MCF 10A (cell line): ENCODE measurements at places on chromosomes 16 and 17.

GRCh38 chr17:49315551-49316257 is 46.3 kb downstream of the ZNF652 start:
- H3K27ac ChIP-seq: no peak overlapping the region
- H3K4me1 ChIP-seq: peaks cover 17% of the 10 kb centered on the region
- H3K36me3 ChIP-seq: peaks cover 19% of the 10 kb centered on the region
- no peaks in the 10 kb centered on the region for H3K27me3 ChIP-seq

- H3K36me3 ChIP-seq: no peaks in the 10 kb centered on the region
- DNase-seq: no peak
- no peak overlapping the region for H3K4me3 ChIP-seq
- H3K4me1 ChIP-seq: peaks cover 10% of the 10 kb centered on the region
- H3K27me3 ChIP-seq: peaks cover 19% of the 10 kb centered on the region
These were observed 44.1 kb upstream of the ACSF3 start for GRCh38 chr16:89049484-89050118.

DNA sequence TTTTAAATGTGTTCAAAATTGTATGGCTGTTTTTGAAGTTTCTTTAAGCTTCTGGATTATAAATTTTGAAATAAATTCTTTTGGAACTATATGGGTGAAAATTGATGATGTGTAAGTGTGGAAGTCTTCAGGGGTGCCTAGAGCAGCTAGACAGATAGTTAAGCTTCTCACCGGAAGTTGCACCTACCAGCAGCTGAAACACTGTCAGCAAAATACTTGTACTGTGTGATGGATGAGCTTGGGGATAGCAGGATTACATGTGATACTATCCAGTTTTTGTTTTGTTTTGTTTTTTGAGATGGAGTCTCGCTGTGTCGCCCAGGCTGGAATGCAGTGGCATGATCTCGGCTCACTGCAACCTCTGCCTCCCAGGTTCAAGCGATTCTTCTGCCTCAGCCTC is 19.7 kb downstream of the RBL2 start:
- H3K27me3 ChIP-seq: no peaks in the 10 kb centered on the region
- no peak for DNase-seq
- no peak overlapping the region for H3K27ac ChIP-seq
- peaks cover 71% of the 10 kb centered on the region for H3K36me3 ChIP-seq

DNA sequence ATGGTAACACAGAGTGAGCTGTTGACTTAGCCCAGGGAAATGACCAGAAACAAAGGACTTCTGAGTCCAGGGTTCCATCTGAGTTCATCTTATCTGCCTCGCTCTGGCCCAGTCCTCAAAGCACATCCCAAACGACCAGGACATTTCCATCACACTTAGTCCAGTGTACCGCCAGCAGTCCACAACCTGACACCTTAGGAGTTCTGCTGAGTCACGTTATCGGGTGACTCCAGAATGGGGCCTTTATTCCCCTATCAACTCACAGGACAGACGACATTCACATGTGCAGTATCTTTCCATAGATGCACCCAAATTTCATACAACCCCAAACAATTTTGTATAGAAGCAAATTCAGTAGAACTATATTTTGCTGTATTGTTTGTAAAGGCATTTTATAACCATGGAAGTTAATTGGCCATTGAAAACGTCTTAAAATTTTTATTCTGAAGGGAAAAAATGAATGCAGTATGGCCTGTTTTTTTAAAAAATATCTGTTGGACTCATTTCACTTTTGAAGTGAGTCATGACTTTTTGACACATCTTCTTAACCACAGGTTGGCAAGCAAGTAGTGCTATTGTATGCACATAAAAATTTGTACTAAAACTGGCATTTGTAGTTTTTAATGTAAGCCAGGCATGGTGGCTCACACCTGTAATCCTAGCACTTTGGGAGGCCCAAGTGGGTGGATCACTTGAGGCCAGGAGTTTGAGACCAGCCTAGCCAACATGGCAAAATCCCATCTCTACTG is 46.3 kb downstream of the ZNF18 start:
- H3K27ac ChIP-seq: no peak overlapping the region
- peaks cover 19% of the 10 kb centered on the region for H3K4me1 ChIP-seq
- H3K4me3 ChIP-seq: no peak overlapping the region
- no peaks in the 10 kb centered on the region for H3K27me3 ChIP-seq

- no peaks in the 10 kb centered on the region for H3K36me3 ChIP-seq
- peaks cover 41% of the 10 kb centered on the region for H3K4me1 ChIP-seq
- no peaks in the 10 kb centered on the region for H3K27me3 ChIP-seq
These were observed 60.6 kb downstream of the SCNN1B start for GRCh38 chr16:23362460-23363317.

GRCh38 chr16:57884655-57885133 is 82.4 kb upstream of the KIFC3 start:
- no peak for DNase-seq
- H3K36me3 ChIP-seq: no peaks in the 10 kb centered on the region
- no peaks in the 10 kb centered on the region for H3K4me1 ChIP-seq
- H3K27me3 ChIP-seq: peaks cover 50% of the 10 kb centered on the region

DNA sequence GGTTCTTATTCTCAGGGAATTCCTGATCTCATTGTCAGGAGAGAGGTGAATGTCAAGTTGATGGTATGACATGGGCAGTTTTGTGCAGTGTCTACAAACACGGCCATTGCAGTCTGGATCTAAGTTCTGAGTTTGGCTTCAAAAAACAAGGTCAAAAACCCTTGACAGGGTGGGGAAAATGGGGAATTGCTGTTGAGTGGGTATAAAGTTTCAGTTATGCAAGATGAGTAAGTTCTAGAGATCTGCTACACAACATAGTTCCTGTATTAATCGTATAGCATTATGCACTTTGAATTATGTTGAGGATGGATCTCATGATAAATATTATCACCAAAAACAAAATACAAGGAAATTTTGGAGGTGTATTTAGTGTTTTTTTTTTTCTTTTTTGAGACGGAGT is 36.6 kb upstream of the CARMIL2 start:
- DNase-seq: no peak
- H3K27me3 ChIP-seq: no peaks in the 10 kb centered on the region
- no peaks in the 10 kb centered on the region for H3K4me1 ChIP-seq
- H3K27ac ChIP-seq: no peak overlapping the region
- peaks cover 24% of the 10 kb centered on the region for H3K36me3 ChIP-seq
- H3K4me3 ChIP-seq: no peak overlapping the region

- DNase-seq: no peak
- peaks cover 21% of the 10 kb centered on the region for H3K27me3 ChIP-seq
- no peak overlapping the region for H3K4me3 ChIP-seq
- no peaks in the 10 kb centered on the region for H3K36me3 ChIP-seq
These were observed 610 bp downstream of the PIK3R5 start for GRCh38 chr17:8964801-8965393.

DNA sequence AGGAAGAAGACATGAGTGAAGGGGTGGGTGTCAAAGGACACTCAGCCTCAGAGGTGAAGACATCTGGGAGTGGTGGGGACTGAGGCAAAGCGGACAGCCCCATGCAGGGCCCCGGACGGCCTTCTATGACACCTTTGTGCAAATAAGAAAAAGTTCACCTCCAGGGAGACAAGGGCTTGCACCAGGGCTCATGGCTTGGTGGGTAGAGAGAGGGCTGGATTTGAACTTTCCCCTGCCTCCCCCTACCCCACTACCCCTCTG is 30.5 kb downstream of the LRRC75A start:
- no peak overlapping the region for H3K4me3 ChIP-seq
- no peaks in the 10 kb centered on the region for H3K27me3 ChIP-seq
- H3K27ac ChIP-seq: no peak overlapping the region
- H3K36me3 ChIP-seq: peaks cover 19% of the 10 kb centered on the region
- no peak for DNase-seq

GRCh38 chr16:2751577-2752034 is 832 bp upstream of the SRRM2 start:
- H3K36me3 ChIP-seq: peaks cover 52% of the 10 kb centered on the region
- peak overlapping the region; percentile 89 for H3K4me3 ChIP-seq
- H3K27ac ChIP-seq: peak overlapping the region; percentile 99
- H3K27me3 ChIP-seq: no peaks in the 10 kb centered on the region
- peaks cover 29% of the 10 kb centered on the region for H3K4me1 ChIP-seq
- no peak for DNase-seq

DNA sequence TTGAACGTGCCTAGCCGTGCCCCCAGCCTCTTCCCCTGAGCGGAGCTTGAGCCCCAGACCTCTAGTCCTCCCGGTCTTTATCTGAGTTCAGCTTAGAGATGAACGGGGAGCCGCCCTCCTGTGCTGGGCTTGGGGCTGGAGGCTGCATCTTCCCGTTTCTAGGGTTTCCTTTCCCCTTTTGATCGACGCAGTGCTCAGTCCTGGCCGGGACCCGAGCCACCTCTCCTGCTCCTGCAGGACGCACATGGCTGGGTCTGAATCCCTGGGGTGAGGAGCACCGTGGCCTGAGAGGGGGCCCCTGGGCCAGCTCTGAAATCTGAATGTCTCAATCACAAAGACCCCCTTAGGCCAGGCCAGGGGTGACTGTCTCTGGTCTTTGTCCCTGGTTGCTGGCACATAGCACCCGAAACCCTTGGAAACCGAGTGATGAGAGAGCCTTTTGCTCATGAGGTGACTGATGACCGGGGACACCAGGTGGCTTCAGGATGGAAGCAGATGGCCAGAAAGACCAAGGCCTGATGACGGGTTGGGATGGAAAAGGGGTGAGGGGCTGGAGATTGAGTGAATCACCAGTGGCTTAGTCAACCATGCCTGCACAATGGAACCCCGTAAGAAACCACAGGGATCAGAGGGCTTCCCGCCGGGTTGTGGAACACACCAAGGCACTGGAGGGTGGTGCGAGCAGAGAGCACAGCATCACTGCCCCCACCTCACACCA is 724 bp downstream of the GAA start:
- H3K36me3 ChIP-seq: no peaks in the 10 kb centered on the region
- H3K27ac ChIP-seq: peak overlapping the region; percentile 49
- H3K4me1 ChIP-seq: peaks cover 18% of the 10 kb centered on the region

DNA sequence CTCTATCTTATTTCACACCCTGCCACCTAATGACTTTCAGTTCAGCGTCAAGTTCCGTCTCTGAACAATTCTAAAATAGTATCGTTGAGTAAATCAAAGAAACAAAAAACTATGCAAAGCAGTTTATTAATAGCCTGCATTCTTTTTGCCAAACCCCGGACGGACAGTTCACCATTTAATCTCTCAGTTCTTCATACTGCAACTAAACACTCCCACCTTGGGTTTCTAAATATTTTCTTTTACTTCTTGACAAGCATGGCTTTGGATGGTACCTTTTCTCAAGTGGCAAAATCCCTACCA is 1.2 kb downstream of the MYH11 start:
- H3K27ac ChIP-seq: no peak overlapping the region
- peaks cover 49% of the 10 kb centered on the region for H3K27me3 ChIP-seq
- H3K4me1 ChIP-seq: peaks cover 7% of the 10 kb centered on the region

DNA sequence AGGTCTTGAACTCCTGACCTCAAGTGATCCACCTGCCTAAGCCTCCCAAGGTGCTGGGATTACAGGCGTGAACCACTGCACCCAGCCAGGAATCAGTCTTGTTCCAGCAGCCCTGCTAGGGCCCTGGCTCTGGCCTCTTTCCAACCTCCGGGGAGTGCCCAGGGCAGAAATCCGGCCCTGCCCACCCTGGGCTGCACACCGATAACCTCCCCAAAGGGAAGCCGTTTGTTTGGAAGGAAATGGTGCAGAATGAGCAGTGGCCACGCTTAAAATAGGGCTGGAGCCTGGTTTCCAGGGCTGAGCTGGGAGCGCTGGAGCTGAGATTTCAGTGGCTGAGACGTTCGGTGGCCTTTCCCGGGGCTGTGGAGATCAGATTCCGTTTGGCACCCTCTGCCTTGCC is 17.8 kb upstream of the EMP2 start:
- H3K4me3 ChIP-seq: no peak overlapping the region
- no peak for DNase-seq

DNA sequence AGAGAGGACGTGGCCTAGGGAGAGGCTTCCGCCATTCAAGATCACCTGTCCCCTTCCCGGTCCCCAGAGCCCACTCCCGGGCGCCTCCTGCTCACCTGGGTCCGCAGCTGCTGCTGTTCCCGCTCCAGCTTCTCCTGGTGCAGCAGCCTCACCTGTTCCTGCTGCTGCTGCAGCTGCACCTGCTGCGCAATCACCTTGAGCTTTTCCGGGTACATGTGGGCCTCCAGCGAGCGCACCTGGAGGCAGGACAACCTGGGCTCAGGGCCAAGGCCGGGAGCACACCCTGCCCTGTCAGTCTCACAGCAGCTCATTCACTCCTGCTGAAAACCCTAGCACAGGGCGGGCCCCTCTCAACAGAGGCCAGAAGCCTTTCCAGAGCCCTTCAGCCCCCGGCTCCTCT is 12.5 kb downstream of the TFAP4 start:
- no peak overlapping the region for H3K27ac ChIP-seq
- no peak overlapping the region for H3K4me3 ChIP-seq
- peaks cover 5% of the 10 kb centered on the region for H3K4me1 ChIP-seq
- no peaks in the 10 kb centered on the region for H3K27me3 ChIP-seq
- peaks cover 67% of the 10 kb centered on the region for H3K36me3 ChIP-seq
- DNase-seq: peak; percentile 63

- no peak overlapping the region for H3K27ac ChIP-seq
- H3K4me3 ChIP-seq: no peak overlapping the region
- H3K36me3 ChIP-seq: no peaks in the 10 kb centered on the region
- DNase-seq: no peak
- no peaks in the 10 kb centered on the region for H3K4me1 ChIP-seq
These were observed 1.6 kb downstream of the MPO start for GRCh38 chr17:58279016-58279711.

DNA sequence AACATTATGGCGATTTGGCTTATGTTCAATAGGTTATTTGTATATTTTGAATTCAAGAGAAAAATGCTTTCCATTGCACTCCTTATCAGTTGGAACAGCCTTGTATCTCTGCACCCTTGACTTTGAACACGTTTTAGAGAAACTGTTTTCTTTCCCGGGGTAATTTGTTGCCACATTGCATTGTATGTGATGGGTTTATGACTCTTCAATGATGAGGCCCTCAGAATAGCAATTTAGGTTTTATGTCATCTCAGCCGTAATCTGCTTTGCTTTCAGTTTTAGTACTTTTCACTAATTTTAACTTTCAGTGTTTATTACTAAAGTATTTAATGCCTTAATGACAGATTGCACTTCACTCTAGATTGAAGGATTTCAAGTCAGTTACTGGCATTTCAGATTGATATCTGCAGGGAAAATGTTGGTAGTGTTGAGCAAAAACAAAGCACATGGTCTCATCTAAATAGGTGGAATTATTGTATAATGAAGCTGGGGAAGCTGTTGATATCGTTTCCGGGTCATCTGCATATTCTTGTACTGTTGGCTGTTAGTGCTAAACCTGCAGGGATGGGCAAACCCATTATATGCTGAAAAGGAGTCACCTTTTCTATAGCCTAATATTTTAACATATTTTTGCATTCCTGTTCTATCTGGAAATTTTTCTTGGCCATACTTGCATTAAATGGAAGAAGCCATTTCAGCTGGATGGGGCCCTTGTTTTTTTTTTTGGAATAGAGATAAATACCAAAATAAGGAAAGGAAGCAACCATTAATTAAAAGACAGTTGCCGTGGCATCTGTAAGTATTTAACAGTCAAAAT is 2.0 kb downstream of the LUC7L3 start:
- H3K36me3 ChIP-seq: peaks cover 13% of the 10 kb centered on the region
- no peaks in the 10 kb centered on the region for H3K27me3 ChIP-seq
- peaks cover 6% of the 10 kb centered on the region for H3K4me1 ChIP-seq
- H3K4me3 ChIP-seq: peak overlapping the region; percentile 96
- DNase-seq: peak; percentile 34
